Metanephros (tissue), 2 donors: ENCODE measurements at places on chromosomes 1 and 21. TPM values are rescaled to one million over a fixed set of nuclear protein-coding genes. Genes with fewer than 3 reads are reported as not detected.

COL11A1 gene
- 9.1 TPM for total RNA-seq

AHCYL1 gene
- total RNA-seq = 83.3 TPM

FCRL1 gene
- total RNA-seq = 2.2 TPM

LEMD1 gene
- 0.88 TPM for total RNA-seq

NT5C1A gene
- 4.1 TPM for total RNA-seq

CHRM3 gene
- total RNA-seq = 20.2 TPM

TEDDM1 gene
- not detected for total RNA-seq

ATP8B2 gene
- 57.7 TPM for total RNA-seq

TDRD5 gene
- total RNA-seq = 3.0 TPM

USH2A gene
- total RNA-seq = 0.53 TPM

CDC20 gene
- 24.5 TPM for total RNA-seq
